Psoas muscle (tissue), 8 donors: ENCODE measurements at places on chromosomes 1 and 21. TPM values are rescaled to one million over a fixed set of nuclear protein-coding genes. Genes with fewer than 3 reads are reported as not detected.

Gene SYT14
- polyA plus RNA-seq, result 0.01 TPM

Gene SHE
- 4.3 TPM for polyA plus RNA-seq

Gene TMPRSS15
- polyA plus RNA-seq, result 0.04 TPM

Gene DTL
- 0.72 TPM for polyA plus RNA-seq

DNA sequence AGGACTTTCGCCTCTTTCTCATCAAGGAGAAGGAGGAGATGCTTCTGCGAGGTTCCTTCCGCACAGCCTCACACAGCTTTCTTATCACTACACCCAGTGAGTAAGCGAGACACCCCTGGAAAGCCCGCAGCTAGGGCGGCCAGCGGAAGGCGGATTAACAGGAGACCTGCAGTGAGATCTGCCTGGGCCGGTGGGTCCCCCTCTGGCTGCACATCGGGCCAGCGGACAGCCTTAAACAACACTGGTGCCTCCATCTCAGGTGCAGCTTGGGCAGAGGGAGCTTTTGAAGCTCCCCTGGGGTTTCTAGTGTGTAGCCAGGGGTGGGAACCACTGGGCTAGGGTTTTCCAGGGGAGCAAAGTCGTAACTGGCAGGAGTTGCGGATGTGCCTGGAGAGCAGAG, 17.5 kb upstream of the MTARC1 start:
- DNase-seq, result no peak

DNA sequence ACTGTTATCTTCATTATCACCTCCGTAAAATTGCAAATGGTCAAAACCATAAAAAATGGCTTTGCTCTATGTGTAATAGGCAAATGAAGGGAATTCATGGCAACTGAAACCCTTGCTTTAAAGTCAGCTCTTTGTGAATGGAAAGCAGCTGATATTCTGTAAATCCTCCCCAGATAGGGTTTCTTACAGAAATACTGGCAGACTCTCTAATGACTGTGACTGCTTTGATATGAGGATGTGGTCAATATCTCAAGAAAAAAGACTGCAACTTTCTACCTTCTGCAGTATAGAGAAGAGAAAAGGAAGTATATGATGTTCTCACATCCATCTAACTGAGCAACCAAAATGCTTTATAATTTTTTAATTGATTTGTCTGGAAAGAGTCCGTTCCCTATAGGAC, 193.1 kb downstream of the ST6GALNAC3 start:
- DNase-seq, result no peak

GRCh38 chr21:33493756-33494155, 2.2 kb upstream of the DNAJC28 start:
- no peak for DNase-seq

DNA sequence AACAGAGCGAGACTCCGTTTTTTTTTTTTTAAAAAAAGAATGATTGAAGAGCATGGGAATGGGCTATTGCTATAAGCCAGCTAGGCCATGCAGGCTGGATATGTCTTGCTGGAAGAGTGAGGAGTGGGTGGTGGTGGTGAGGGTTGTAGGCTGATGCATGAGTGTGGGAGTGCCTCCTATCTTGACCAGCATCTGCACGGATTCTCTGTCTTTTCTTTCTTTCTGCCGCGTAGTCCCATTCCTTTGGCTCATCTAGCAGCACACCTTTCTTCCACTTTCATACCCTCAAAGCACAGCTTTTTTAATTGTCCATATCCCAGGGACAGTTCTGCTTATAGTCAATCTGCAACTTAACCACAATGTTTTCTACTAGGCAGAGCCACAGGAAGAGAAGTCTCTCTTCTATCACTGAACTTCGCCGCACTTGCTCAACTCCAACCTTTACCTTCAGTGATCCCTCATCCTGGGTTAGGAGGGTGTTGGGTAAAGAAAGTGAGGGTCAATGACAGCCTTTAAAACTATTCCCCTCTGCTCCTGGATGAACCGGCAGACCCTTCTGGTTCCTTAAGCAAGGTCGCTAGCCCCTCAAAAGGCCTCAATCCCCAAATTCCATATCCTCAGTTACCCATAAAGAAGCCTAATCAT, 15.2 kb downstream of the ADCY10 start:
- DNase-seq, result no peak
